A549 treated with RU486 at 1 μM for 4 hours (cell line): ENCODE measurements at places on chromosomes 13 and 19. TPM values are rescaled to one million over a fixed set of nuclear protein-coding genes. Genes with fewer than 3 reads are reported as not detected.

The KLHL1 gene
- not detected in 5 replicates for total RNA-seq

The PSPC1 gene
- 41.6 to 52.4 TPM (median 46.2 TPM) in 5 replicates for total RNA-seq

The CEBPA gene
- 5.6 to 11.1 TPM (median 9.3 TPM) in 5 replicates for total RNA-seq

The LIN37 gene
- total RNA-seq: 20.4 to 23.4 TPM (median 22.5 TPM) in 5 replicates

The ZNF331 gene
- total RNA-seq: 10.9 to 14.1 TPM (median 11.8 TPM) in 5 replicates

The IL4I1 gene
- total RNA-seq: 0.59 to 1.8 TPM (median 0.79 TPM) in 5 replicates

The SLC1A6 gene
- not detected in 5 replicates for total RNA-seq

The IRGC gene
- total RNA-seq: not detected in 5 replicates

The DAND5 gene
- total RNA-seq: not detected in 5 replicates

The ITGBL1 gene
- total RNA-seq: 0.97 to 1.8 TPM (median 1.6 TPM) in 5 replicates

The SLC25A41 gene
- total RNA-seq: 0.06 to 0.24 TPM (median 0.16 TPM) in 3 of 5 replicates, not detected in the others

The ZNF728 gene
- total RNA-seq: not detected in 5 replicates

The ZNF229 gene
- total RNA-seq: 2.4 to 3.7 TPM (median 3.0 TPM) in 5 replicates

The SPACA6 gene
- total RNA-seq: 9.1 to 17.1 TPM (median 15.7 TPM) in 5 replicates

The CGB2 gene
- 0.54 to 0.67 TPM in 2 of 5 replicates, not detected in the others for total RNA-seq

The VSTM2B gene
- not detected in 5 replicates for total RNA-seq

The ZNF471 gene
- 0.02 to 0.28 TPM (median 0.07 TPM) in 3 of 5 replicates, not detected in the others for total RNA-seq

The GAPDHS gene
- not detected in 5 replicates for total RNA-seq

The ABCC4 gene
- 12.3 to 22.1 TPM (median 19.7 TPM) in 5 replicates for total RNA-seq

The ABCA7 gene
- total RNA-seq: 4.0 to 10.7 TPM (median 9.8 TPM) in 5 replicates

The KLK13 gene
- total RNA-seq: 0.15 to 0.29 TPM in 2 of 5 replicates, not detected in the others

The UBE2L5 gene
- total RNA-seq: not detected in 5 replicates

The SULT2B1 gene
- 14.1 to 20.7 TPM (median 15.9 TPM) in 5 replicates for total RNA-seq

The HIPK4 gene
- total RNA-seq: 0.15 to 0.32 TPM (median 0.19 TPM) in 5 replicates

The KASH5 gene
- total RNA-seq: 0.10 TPM in 1 of 5 replicates, not detected in the others

The DNASE2 gene
- 25.6 to 33.3 TPM (median 31.1 TPM) in 5 replicates for total RNA-seq

The MTMR6 gene
- 4.2 to 9.8 TPM (median 9.1 TPM) in 5 replicates for total RNA-seq

The ATP1A3 gene
- 3.5 to 5.7 TPM (median 5.1 TPM) in 5 replicates for total RNA-seq

The NXNL1 gene
- total RNA-seq: not detected in 5 replicates

The RNF225 gene
- 0.23 to 0.63 TPM (median 0.27 TPM) in 3 of 5 replicates, not detected in the others for total RNA-seq

The CCNE1 gene
- total RNA-seq: 22.5 to 26.7 TPM (median 24.9 TPM) in 5 replicates

The ZNF723 gene
- total RNA-seq: not detected in 5 replicates

The CGB5 gene
- total RNA-seq: 0.90 to 1.4 TPM (median 1.1 TPM) in 5 replicates

The PABPC3 gene
- 0.07 to 0.22 TPM (median 0.14 TPM) in 5 replicates for total RNA-seq

The GRK1 gene
- not detected in 5 replicates for total RNA-seq

The EFNB2 gene
- total RNA-seq: 2.2 to 3.2 TPM (median 2.8 TPM) in 5 replicates

The PCDH8 gene
- not detected in 5 replicates for total RNA-seq

The POSTN gene
- 0.07 to 0.19 TPM (median 0.10 TPM) in 4 of 5 replicates, not detected in the other for total RNA-seq

The PRR19 gene
- 3.9 to 5.0 TPM (median 3.9 TPM) in 5 replicates for total RNA-seq

The SPC24 gene
- 11.8 to 14.5 TPM (median 14.2 TPM) in 5 replicates for total RNA-seq

The LHFPL6 gene
- total RNA-seq: 7.0 to 8.5 TPM (median 7.3 TPM) in 5 replicates

The CIRBP gene
- 89.7 to 185 TPM (median 104 TPM) in 5 replicates for total RNA-seq

The PPM1N gene
- total RNA-seq: 6.2 to 8.0 TPM (median 7.0 TPM) in 5 replicates

The LILRB3 gene
- total RNA-seq: 0.16 to 0.28 TPM in 2 of 5 replicates, not detected in the others
